Fibroblast of skin of left quadriceps (primary cell): ENCODE measurements at places on chromosomes 5 and 9.

- no peak for DNase-seq
Measured at GRCh38 chr5:177146891-177147638, 13.5 kb downstream of the NSD1 start.

DNA sequence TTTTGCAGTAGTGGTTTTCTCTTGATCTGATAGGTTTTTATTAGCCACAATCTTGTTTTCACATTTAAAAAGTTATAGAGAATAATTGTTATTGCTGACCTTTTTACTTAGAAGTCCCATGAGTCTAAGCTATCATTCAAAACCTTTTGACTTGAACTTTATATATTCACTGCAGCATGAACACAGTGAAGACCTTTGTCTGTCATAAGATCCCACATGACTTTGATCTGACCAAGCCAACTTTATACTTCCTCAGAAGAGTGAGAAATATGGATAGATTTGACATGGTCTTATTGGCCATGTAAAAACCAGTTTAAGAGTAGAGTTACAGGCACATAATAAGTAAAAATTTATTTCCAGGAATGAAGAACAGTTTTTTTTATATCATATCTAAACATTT, 34.1 kb downstream of the RAD1 start:
- DNase-seq = no peak

DNA sequence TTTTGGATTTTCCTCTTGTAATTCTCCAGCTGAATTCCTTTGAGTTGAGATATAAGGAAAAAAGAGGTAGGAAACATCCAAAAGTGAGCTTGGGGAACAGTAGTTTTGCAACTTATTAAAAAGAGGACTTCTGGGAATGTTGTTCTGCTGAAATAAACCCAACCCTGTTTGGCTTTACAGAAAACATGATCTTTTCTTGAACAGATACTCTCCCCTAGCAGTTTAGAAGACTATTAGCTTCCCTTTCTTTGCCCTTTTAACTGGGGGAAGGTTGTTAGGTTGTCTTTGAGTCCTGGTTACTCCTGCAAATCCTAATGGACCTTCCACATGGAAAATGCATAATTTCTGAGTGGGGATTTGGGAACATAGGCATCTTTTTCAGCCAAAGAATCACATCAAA, 168.7 kb upstream of the RPS23 start:
- DNase-seq = peak; percentile 8

DNA sequence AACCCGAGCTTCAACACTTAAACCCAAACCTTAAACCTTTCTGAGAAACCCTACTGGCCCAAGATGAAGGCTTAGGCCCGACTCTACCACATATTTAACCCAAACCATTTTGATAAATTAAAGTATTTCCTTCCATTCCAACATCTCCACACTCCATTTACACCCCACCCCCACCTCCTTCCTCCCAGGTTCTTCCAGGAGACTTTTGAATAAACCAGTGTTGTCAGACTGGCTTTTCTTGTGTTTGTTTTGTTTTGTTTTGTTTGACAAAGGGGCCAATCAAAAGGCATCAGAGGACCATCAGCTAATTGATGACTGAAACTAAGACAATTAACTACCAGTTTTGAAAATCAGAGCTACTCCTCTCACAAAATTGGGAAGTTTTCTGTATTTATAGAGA, 4.6 kb upstream of the ZNF608 start:
- DNase-seq = no peak

DNA sequence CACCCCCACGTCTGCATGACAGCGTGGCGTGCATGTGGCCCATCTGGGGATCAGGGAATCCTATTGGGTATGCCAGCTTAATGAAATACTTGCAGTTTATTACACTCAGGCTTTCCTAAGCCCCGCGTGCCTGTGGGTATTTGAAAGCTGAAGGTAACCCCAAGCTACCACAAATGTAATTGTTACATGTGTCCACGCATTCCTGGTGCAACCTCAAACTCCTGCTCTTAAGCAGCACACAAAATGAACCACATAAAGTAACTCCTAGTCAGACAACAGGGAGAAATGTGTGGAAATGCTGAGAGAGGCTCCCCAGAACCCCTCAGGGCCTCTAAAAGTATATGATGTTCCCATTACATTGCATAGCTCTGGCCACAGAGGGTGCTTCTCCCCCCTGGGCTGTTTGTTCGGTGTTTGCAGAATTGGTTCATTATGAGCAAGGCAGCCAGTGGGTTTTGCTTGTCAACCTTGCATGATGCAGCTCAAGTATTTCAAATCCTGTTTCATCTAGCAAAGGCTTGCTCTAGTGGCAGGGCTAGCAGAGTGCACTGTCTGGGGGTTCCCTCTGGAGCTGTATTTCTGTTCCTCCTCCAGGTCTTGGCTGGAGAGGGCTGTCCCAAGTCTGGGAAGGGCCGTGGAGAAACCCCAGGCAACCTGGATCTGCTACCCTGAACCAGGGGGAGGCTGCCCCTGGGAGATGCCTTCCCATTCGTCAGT, 1.8 kb upstream of the DCANP1 start:
- DNase-seq = peak; percentile 57

DNA sequence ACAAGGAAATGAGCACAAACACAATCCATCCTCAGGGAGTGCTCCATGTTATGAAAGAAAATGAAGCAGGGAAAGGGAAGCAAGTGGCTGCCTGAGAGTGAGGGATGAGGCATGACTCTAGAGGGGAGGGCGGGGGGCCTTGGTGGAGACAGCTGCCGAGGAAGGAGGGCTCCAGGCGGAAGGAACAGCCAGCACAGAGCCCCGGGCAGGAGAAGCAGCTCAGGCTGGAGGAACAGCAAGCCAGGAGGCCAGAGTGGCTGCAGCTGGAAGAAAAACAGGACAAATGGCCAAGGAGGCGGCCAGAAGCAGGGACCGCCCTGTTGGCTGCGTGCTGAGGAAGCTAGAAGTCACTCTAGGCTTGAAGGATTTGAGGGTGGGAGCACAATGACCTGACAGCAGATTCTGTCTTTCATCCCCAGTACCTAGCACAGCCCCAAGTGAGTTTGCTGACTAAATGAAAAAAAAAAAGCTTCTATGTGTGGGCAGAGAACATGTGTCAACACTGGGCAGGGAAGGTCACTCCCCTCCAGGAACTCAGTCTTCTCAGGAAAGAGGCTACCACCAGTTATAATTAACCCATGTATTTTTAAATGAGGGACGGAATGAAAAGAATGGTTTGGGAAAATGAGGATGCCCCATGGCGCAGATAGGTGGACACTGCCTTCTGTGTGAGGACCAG, 142.8 kb downstream of the DCP2 start:
- no peak for DNase-seq
